Iris pigment epithelial cell (primary cell): ENCODE measurements at places on chromosomes 7 and 10.

- DNase-seq: no peak
These were observed 272.6 kb upstream of the NPSR1 start for GRCh38 chr7:34385384-34385783.

GRCh38 chr10:102752266-102752930 lies 8.7 kb downstream of the WBP1L start:
- peak; percentile 87 for DNase-seq

- no peak for DNase-seq
These were observed 156.3 kb downstream of the SLC16A9 start for GRCh38 chr10:59553162-59553900.

- DNase-seq: no peak
These were observed 32.6 kb downstream of the UMAD1 start for GRCh38 chr7:7673240-7673550.

- peak; percentile 30 for DNase-seq
These were observed 159.5 kb downstream of the PPP1R9A start for GRCh38 chr7:95066737-95067530.

GRCh38 chr7:106031300-106032035 lies 68.4 kb downstream of the CDHR3 start:
- no peak for DNase-seq
